Stimulated activated CD8-positive, alpha-beta memory T cell treated with anti-CD3 and anti-CD28 coated beads, Interleukin-7, amount 100 ng/mL, for 4 hours (primary cell): ENCODE measurements at places on chromosomes 4 and X.

- no peak for DNase-seq
Observed at GRCh38 chrX:134571796-134572195, 86.5 kb downstream of the PLAC1 start.

DNA sequence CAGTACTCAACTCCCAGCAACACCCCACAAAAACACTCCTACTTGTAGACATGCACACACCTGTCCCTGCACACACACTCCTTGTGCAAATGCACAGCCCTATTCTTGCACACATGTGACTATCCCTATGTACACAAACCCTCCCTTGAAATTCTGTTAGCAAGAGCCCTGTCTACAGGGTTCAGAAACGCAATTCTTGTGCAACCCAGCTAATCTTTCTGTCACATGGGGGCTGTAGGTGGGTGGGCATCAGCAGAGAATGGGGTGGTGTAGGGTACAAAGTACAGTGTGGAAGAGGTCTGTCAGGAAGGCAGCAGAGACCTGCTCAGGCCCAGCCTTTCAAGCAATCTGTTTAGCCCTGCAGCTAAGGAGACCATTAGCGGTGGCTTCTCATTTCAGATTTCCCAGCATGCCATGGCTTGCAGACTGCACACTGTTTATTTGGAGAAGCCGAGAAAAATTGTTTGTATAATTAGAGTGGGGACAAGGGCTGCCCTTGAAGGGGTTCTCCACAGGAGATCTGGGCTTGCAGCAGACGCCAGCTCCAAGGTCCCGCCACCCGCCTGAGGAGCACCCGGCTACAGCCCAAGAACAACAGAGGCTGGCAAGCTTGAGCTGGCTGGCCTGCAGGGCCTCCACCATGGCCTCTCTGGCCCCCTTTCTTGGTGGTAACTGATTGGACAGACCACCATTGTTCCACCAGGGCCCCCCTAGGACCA is 144.0 kb upstream of the PJA1 start:
- DNase-seq: no peak

- no peak for DNase-seq
Observed at GRCh38 chr4:150150629-150151062, 72.4 kb downstream of the DCLK2 start.

DNA sequence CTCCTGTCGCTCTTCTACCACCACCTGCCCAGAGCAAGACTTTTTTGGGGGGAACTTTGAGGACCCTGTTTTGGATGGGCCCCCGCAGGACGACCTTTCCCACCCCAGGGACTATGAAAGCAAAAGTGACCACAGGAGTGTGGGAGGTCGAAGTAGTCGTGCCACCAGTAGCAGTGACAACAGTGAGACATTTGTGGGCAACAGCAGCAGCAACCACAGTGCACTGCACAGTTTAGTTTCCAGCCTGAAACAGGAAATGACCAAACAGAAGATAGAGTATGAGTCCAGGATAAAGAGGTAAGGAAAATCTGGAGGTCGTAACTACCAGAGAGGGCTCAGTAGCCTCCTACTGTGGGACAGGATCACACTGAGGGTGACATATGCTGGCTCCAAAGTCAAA is 364.5 kb downstream of the MAPK10 start:
- DNase-seq: no peak

DNA sequence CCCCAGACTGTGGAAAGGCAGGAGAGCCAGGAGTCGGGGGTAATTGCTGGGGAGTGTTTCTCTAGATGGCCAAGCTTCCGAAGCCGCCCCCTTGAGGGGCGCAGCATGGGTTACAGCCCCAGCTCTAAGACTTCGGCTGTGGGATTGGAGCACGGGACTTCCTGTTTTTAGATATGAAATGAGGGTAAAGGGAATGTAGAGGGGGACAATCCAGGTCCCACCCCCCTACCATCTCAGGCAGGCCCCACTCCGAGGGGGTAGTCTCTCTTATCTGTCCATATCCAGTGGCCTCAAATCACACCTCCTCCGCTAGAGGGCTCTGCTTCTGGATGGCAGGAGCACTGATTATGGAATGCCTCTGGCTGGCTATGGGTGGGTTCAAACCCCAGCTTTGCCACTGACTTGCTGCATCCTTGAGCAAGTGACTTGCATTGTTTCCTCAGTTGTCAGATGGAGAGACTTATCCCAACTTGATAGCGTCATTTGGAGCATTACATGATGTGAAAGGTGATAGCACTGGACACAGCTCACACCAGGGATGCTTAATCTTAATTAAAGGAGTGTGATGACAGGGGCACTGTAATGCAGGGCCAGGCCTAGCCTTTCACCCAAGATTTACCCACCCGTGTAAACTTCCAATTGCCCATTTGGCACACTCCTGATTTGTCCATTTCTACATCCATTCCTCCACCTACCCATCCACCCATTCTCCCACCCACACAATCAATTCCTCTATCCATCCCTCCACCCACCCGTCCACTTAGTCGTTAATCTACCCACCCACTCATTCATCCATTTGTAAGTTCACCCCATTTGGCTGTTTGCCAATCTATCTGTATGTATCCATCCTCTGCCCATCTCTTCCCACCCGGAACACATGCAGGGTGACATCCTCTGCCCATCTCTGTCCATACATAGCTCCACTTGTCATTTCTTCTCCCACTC is 848 bp upstream of the KCND1 start:
- DNase-seq: no peak

- no peak for DNase-seq
Observed at GRCh38 chrX:78383594-78383993, 56.2 kb upstream of the CYSLTR1 start.

GRCh38 chr4:75321484-75321883 is 192.7 kb downstream of the RCHY1 start:
- DNase-seq: no peak
